ENCODE measurements at places on chromosomes 1 and 21. TPM values are rescaled to one million over a fixed set of nuclear protein-coding genes. Genes with fewer than 3 reads are reported as not detected.

The TEKT2 gene
- polyA plus RNA-seq: 1.4 TPM

The USH2A gene
- polyA plus RNA-seq: 0.08 TPM

The GPA33 gene
- 0.91 TPM for polyA plus RNA-seq

The THEM5 gene
- polyA plus RNA-seq: 0.47 TPM

The ANKRD34A gene
- 0.76 TPM for polyA plus RNA-seq

All from muscle of leg (tissue), 16 donors.